HCEC 1CT (cell line): ENCODE measurements at places on chromosomes 12 and 14.
A peak's percentile ranks its signal among the peaks of the same experiment; 100 is the strongest.

DNA sequence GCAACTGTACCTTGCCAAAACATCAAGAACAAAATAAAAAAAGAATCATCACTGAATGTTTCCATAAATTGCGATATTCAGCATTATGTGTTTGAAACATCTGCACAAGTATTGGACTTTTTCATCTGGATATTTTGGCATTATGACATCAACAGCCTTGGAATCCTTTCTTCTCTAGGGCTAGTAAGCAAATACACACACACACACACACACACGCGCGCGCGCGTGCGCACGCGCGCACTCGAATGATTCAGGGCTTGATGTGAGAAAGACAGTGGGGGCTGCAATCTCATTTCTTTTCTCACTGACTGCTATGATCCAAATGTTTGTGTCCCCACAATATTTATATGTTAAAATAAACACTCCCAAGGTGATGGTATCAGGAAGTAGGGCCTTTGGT lies 90.0 kb upstream of the SLC38A4 start:
- peak; percentile 67 for DNase-seq

GRCh38 chr12:132138941-132139871 lies 4.9 kb downstream of the DDX51 start:
- no peak for DNase-seq

DNA sequence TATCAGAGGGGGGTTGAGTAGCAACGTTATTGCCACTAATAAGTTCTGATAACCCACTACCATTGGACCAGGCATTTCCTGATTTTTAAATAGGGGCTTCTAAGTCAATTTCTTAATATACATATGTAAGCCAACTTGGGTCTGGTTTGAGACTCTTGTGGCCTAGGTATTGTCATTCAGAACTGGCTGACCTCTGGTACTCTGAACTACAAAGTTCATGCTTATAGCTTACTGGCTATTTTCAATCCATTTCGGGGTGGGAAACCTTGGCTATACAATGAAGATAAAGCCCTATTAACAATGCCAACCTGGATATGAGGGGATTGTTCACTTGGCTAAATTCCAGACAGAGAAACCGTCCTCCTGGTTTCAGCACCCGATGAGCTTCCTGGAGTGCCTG lies 8.7 kb downstream of the DYNLL1 start:
- DNase-seq, result no peak

DNA sequence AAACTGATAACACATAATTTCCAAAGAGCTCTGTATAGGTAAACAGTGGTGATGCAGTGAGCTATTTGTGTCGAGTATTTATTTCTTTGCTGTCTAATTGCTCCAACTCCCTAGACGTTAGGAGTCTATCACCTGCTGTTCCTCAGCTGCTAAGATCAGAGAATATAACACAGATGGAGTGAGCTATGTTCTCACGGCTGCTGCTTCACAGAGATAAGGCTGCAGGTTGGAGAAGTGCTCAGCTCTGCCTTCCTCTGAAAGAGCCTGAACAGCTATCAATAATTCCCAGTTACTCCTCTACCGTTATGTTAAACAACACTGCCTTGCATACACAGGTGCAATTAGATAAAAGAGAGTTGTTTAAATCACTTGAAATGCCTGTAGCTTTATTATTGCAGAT lies 103.2 kb upstream of the MDGA2 start:
- DNase-seq, result no peak

DNA sequence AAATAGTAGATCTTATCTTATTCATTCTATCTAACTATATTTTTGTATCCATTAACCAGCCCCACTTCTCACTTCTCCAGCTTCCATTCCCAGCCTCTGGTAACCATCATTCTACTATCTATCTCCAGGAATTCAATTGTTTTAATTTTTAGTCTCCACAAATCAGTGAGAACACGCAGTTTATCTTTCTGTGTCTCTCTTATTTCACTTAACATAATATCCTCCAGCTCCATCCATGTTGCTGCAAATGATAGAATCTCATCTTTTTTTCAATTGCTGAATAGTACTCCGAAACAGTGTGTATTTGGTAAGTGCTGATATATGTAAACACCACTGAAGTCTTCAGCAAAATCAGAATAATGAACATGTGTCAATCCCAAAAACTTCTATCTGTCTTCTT lies 587.2 kb upstream of the ATP2B1 start:
- DNase-seq, result no peak

DNA sequence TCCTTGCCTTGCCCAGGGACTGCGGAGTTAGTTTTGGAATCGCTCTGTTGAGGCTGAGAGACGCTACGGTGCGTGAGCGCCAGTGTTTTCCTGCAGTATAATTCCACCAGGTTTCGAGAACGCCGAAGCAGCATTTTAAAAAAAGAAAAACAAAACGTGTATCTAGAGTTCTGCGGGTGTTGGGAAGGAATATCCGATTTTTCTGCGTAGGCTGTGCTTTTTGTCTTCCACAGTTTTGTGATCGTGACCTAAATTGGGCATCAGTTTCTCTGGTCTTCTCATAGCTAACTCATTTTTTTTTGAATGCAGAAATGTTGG lies 778 bp downstream of the DNM1L start:
- no peak for DNase-seq

GRCh38 chr12:84813780-84814663 lies 98.6 kb downstream of the SLC6A15 start:
- DNase-seq, result no peak

DNA sequence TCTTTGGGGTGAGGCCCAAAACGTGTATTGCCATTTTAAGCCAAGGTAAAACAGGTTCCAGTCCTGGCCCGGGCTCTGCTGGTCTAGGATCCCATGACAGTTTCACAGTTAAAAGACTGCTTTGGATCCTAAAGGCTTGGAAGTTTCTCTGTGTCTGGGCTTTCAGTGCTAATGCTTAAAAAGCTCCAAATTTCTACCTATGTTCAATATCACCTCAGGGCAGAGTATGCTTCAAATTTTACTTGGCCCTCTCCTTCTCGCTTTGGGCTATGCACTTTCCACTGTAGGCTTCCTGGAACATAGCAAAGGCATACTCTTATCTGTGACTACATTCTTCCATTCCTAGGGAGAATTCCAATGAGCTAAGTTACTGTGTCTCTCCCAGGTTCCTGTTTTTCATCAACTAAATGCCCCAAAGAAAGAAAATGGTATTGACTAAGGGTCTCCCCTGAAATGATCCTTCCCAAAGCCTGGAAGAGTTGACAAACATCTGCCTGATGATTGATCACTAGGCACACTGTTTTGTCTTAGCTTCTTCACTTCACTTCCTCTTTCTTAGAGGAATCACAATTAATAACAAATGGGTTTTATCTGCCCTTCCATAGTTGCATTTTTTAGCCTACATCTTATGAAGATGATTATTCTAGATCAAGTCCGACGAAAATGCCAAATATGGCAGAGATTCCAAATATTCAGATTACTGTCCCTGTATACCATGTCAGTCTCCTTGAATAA lies 79.4 kb downstream of the TMTC2 start:
- DNase-seq, result no peak

DNA sequence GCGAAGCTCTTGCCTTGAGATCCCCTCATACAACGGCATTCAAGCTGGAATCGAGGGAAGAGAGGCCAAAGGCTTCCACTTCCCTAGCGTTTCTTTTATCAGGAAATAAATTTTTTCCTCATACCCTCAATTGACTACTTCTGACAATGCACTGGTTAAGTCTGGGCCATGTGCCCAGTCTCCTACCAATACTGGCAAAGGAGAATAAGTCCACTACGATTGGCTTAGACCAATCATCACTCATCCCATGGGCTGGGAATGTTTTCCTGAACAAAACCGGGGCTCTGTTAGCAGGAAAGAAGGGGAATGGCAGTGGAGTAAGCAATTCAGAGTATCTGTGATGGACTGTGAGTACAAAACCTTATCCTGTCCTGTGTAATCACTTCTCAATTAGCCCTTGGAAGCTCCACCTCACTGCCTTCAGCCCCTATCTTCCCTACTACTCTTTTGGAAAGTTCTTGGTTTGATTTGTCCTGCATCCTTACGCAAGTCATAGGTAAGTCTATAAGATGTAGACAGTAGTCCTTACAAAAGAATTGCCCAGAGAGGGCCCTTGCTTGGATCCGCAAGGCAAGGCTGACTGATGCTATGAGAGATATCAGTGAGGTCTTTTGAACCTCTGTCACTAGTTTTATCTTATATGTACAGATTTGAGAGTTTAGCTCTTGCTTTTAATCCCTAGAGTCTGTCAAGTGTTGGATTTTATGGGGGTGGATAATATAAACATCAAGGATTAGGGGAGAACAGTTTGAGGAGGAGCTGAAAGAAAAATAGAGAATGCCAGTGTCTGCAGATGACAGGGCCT lies 36.3 kb upstream of the CDK17 start:
- DNase-seq, result no peak

DNA sequence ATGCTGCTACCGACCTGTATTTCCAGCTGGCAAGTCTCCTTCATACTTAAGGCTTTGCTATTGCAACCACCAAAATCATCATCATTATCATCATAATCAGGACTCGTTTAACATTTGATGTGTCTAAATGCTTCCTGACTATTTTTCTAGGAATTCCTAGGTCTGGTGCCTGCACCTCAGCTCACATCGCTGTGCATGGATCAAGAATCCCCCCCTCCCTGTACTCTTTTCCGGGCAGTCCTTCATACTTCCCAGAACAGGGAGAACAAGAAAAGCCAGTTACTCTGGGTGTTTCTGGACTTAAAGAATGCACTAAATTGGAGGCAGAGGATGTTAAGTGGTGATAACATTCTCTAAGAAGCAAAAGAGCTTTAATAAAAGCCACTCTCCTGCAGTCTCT lies 9.4 kb downstream of the ERP27 start:
- no peak for DNase-seq

DNA sequence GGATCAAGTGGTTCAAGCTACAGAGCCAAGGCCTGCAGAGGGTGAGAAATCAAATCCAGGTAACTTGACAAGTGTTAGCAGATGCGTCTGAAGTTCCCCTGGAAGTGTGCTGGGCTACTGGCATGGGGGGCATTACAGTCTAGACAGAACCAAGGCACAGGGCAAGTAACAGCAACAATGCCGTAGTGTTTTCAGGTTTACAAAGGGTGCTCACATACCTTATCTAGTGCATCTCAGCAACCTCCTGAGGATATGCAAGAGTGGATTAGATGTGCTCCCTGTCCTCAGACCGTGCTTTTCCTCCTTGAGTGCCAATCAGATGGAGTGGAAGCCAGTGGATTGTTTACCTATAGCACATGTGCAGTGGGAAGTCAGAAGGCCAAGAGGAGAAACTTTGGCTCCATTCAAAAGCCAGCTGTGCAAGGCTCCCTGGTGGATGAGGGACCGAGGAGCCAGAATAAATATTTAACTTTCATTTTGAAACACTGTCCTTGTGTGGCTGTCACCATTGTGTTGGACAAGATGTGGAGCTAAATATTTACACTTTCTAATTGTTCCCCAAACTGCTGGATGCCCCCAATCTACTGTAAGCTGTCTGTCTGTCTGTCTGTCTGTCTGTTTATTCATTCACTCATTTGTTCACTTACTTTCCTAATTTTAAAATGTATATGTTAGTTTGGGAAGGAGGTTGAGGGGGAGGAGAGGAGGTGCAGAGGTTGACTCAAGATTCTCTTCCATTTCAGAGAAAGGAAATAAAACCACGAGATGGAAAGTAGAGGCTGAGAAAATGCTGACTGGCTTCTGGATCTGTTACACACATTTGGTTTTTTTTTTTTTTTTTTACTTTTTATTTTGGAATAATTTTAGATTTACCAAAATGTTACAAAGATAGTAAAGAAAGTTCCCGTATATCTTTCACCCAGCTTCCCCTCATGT lies 184.0 kb upstream of the PARP11 start:
- DNase-seq, result no peak

DNA sequence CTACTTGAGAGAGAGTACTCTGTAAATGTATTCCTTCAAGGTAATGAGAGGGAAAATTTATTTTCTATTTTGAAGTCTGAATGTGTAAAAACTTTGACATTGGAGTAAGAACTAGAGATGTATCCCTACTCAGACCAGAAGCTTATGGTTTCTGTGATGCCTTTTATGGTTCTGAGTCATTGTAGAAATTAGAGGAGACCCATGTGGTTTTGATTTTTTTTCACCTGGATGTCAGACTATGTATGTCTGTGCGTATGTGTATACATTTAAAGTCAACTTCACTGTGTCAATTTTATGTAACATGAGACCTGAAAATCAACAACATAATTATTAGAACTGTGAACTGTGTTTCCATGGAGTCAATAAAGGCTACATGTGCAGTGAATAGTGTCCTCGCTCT lies 302.0 kb downstream of the TRHDE start:
- no peak for DNase-seq

DNA sequence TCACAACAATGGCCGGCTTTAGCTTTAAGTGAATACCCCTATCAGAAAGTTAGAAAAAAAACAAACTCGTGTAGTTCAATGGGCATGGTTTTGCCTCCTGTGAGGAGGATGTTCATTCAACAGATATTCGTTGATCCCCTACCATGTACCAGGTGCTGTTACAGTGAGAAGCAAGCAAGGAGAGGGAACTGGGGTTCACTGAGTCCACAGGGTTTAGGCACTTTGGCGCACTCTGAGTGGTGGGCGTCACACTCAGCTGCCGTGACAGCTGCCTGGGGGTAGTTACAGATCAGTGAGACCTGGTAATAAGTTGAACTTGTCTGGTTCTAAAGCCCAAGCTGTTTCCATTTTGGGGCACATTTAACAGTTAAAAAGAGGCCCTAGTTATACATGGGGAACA lies 74.2 kb downstream of the PAPOLA start:
- no peak for DNase-seq

GRCh38 chr14:105195522-105196264 lies 14.6 kb upstream of the NUDT14 start:
- DNase-seq, result no peak

GRCh38 chr12:31785318-31785717 lies 56.5 kb upstream of the AMN1 start:
- DNase-seq, result no peak

DNA sequence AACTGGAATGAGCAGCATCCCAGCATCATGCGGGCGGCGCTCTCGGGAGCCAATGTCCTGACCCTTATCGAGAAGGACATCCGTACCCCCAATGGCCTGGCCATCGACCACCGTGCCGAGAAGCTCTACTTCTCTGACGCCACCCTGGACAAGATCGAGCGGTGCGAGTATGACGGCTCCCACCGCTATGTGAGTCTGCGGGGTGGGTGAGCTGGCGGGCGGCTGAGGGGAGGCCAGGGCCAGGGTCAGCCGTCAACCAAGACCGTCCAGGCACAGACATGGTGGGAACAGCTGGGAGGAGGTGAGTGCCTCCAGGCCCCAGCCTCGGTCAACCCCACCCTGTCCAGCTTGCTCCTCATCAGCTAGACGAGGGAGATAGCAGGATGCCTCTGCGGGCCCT lies 25.8 kb upstream of the NXPH4 start:
- DNase-seq, result no peak

GRCh38 chr12:50297027-50297426 lies 13.7 kb upstream of the LIMA1 start:
- no peak for DNase-seq

DNA sequence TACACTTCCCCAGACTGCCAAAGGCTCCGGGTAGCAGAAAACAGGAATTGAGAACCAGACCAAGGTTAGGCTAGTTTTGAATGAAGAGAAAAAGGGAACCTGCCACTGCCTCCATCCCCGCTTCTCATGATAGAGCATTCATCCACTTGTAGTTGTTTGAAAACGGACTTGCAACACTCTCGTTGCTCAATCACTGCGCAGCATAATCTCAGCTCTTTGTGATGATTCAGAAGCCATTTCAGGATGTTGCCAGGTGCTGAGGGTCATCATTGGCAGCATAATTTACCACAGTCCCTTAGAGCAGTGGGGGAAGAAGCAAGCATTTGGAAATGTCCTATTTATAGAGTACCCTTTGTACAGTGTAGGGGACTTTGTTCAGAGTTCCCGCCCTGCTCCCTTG lies 25.6 kb downstream of the KCNK13 start:
- DNase-seq, result peak; percentile 62
